ENCODE measurements at places on chromosomes 7 and 10. TPM values are rescaled to one million over a fixed set of nuclear protein-coding genes. Genes with fewer than 3 reads are reported as not detected.

Gene CALML3
- not detected for total RNA-seq

Gene CRTAC1
- total RNA-seq, result 7.9 TPM

Gene ZNF33A
- total RNA-seq, result 31.6 TPM

Gene ODAD2
- total RNA-seq, result 0.71 TPM

Gene PAOX
- total RNA-seq, result 8.7 TPM

Gene CCT6A
- total RNA-seq, result 80.6 TPM

Gene NRP1
- 111 TPM for total RNA-seq

Gene FRAT1
- total RNA-seq, result 4.5 TPM

Gene ITGB8
- 24.7 TPM for total RNA-seq

Gene DHX32
- 21.2 TPM for total RNA-seq

Gene FLNC
- total RNA-seq, result 245 TPM

Gene ORAI2
- total RNA-seq, result 25.5 TPM

Gene COMMD3
- 43.7 TPM for total RNA-seq

Gene SPDYE8
- total RNA-seq, result not detected

Gene C10orf67
- not detected for total RNA-seq

Gene NXPH1
- total RNA-seq, result not detected

Gene C10orf95
- total RNA-seq, result not detected

Gene SKAP2
- 43.4 TPM for total RNA-seq

Gene CPSF4
- total RNA-seq, result 30.4 TPM

Gene LRRC4
- 11.2 TPM for total RNA-seq

Gene PSD
- 0.16 TPM for total RNA-seq

Gene MINDY3
- 81.1 TPM for total RNA-seq

Gene CYP26C1
- 0.21 TPM for total RNA-seq
